ENCODE measurements at places on chromosomes 2 and 18.

DNA sequence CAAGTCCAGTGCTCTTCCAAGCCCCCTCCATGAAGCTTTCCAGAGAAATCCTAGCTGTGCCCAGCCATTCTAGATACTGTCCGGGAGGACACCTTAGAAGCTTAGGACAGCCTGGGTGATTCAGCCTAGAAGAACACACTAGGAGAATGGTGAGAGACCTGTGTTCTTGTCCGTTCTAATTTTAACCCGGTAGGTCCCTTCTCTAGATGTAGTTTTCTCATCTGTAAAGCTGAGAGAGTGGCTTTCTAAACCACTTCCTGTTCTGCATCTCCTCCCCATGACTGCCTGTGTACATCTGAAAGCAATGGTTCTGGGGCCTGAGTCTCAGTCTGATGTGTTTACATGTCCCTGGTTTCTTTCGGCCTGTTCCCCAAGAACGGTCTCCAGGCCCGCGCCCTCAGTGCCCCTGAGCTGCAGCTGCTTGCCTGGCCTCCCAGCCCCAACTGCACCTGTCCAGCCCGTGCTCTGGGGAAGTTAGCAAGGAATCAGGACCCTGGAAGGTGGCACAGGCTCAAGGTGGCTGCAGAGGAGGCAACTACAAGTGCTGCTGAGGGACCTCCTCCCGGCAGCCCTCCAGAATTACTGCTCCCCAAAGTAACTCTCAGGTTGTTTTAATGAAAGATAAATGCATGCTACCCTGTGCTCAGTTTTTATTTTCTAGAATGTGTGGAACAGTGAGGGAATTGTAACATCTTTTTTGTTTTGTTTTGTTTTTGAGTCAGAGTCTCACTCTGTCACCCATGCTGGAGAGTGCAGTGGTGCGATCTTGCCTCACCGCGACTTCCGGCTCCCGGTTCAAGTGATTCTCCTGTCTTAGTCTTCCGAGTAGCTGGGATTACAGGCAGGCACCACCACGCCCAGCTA lies 105.9 kb downstream of the LBH start:
- peak; percentile 24 for DNase-seq

DNA sequence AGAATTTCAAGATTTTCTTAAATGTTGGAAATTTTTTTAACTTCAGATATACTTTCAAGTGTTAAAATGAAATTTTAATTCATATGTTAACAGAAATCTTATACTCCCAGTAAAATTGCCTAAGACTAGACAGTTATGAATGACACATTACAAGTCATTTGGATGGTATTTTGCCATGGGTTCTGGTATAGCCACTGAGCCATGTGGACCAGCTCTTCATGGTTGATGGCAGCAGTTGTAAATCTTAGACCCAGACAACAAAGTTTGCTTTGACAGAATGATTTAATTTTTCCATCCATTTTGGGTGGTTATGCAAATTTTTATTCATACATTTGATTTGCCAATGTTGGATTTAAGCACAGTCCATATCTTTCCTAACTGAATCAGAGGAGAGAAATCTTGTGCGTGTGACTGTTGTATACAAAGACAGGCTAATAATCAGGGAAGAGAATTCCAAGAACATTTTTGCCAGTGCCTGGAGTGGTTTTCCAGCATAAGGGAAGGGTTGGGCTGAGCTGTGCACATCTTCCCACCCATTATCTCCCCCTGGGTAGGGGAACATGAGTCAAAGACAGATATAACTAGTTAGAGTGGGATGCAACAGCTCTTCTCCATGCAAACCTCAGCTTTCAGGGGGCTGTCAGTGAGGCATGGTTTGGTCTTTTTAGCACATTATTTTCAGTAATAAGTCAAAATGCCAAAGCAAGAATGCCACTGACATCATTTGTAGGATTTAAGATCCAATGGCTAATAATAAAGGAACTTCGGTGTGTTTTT lies 28.1 kb upstream of the INPP4A start:
- DNase-seq, result no peak

DNA sequence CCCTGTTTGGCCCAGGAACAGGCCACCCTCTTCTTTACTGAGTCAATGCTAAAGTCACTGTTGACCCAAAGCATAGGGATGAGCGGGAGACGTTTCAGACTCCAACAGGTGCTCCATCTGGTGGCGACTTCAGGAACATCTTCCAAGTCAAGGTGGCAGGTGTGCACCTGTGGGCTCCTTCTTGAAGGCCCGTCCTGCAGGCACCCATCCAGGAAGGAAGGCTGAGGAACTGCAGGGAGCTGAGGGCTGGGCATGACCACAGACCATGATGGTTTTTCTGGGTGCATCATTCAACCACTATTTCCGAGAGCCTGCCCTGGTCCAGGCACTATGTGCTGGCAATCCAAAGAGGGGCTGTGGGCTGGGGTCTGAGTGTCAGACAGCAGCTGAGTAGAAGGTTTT lies 142.8 kb downstream of the NDUFA10 start:
- peak; percentile 64 for DNase-seq

DNA sequence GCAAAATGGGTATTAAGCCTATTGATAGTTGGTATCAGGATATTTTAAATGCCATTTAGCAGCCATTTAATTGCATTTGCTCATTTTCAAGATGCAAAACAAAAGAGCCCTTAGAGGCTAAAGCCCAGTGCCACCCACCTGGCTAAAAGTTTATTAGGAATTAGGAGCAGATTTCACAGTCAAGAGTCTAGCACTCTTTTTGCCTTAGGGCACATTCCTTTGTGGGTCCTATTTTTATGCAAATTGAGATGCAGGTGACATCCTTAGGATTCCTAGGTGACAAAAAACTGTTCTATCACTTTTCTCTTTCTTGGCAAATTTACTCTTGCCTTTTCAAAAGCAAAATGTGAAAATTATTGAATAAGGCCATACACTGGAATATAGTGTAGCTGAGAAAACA lies 42.0 kb downstream of the CTNNA2 start:
- DNase-seq, result no peak

DNA sequence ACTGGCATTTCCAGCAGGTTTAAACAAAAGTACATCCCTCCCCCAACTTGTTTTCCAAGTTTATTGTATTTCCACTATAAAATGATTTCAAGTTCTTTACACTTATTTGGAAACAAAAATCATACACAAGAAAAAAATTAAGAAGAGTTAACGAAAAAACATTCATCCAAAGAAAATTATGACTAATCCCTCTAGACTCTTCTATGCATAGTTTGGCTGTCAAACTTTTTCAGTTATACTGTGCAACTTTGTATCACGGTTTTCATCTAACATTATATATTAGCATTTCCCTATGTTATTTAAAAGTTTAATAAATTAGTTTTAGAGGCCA lies 627 bp downstream of the WDCP start:
- DNase-seq, result no peak

DNA sequence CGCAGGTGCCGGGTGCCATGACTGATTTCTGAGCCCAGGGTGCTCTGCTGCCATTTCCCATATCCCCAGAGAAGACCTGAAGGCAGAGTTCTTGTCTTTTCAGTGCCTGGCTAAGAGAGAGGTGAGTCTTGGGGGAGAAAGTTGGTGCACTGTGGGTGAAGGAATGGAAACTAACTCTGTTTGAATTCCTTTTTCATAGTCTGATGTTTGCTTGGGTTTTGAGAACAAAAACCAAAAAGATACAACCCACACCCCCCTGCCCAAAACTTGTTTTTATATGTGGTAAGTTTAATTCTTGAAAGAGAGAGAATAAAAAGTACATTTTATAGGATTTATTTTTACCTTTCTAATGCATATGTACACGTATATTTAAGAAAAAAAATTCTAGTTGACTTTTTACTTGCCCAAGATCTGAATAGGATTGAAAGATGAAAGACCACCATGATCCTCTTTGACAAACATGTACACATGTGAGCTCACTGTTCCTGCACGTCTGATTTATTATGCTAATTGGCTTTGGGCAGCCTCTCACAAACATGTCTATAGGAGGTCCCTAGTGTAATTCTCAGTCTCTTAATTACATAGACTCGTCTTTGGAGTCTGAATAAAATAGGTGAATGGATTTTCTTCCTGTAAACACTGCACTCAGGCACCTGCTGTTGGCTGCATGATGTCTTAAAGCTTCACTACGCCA lies 46.3 kb downstream of the ARL4C start:
- no peak for DNase-seq
